Epithelial cell of proximal tubule (primary cell): ENCODE measurements at places on chromosomes 1 and 21. TPM values are rescaled to one million over a fixed set of nuclear protein-coding genes. Genes with fewer than 3 reads are reported as not detected.

DNA sequence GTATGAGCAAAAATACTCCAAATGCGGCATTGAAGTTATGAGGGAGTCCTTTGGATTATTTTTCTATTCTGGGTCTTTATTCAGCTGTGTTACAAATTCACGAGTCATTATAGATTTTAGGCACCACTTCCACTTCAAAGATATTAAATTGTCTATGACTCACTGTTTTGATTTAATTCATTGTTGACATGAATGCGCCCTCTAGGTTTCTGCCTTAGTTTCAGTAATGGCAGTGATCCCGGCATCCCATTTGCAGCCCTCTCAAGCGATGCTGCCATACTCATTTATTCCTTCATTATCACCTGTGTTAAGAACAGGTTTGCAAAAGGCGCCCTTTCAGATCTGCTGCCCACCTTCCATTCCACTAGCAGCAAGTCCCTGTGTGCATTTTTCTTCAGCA lies 14.0 kb downstream of the RSPO1 start:
- DNase-seq = no peak

DNA sequence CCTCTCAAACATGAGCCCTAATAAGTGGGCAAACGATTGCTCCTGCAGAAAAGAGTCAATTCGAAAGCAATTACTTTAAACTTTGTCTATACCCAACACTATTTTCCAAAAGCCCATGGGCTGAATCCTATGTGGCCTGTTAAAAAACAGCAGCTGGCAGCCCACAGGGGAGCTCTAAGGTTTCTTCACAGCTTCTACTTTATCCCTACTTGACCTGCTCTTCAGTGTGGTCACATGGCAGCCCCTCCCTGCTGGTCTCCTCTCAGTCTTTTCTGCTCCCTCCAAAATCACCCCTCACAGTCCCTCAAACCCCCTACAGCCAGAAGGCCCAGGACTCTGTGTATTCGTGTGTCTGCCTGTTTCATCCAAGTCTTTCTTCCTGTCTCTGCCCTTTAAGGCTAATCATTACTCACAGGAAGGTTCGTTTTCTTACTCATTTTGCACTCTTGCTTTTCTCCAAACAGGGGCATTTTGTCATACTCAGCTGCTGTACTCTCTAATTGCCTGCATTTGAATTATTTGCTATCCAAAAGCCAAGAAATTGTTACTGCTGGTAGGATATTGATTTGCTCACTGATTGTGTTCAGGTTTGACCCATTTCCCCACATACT lies 62.4 kb upstream of the FAM3B start:
- DNase-seq = no peak

GRCh38 chr1:55522353-55522903 lies 307.3 kb upstream of the USP24 start:
- no peak for DNase-seq

The KCNK2 gene
- total RNA-seq = not detected in 2 replicates

DNA sequence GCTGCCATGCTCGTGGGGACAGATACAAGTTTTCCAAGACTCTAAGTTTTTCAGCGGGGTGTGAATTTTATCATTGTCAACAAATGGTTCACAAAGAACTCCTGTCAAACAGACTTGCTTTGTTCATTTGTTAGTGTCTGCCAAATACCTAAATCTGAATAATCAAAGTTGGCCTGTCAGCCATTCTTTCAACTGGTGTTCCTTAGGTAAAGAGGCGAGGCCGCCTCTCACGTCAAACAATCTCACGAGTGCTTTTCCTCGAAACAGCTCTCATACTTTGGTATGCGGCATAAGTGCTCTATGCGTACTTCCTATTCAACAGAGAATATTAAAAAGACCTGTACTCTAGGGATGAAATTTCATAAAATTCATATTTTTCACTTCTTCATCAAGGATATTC lies 51.4 kb upstream of the KANK4 start:
- DNase-seq = no peak

DNA sequence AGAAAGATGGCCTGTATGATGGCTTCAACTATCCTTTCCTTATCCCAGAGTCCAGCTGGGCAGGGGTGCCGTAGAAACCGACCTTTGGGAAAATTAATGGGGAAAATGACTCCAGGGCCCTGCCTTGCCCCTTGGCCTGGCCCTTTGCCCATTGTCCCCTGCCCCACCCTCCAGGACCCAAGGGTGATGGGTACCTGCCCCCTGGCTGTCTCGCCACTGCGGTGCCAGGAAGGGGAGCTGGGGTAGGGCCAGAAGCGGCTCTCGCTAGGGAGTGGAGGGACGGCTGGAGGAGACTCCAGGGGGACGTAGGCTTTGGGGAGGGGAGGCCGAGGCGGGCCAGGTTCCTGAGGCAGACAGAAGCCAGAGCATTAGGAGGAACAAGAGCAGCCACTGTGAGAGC lies 29.1 kb upstream of the GOLT1A start:
- DNase-seq = no peak

DNA sequence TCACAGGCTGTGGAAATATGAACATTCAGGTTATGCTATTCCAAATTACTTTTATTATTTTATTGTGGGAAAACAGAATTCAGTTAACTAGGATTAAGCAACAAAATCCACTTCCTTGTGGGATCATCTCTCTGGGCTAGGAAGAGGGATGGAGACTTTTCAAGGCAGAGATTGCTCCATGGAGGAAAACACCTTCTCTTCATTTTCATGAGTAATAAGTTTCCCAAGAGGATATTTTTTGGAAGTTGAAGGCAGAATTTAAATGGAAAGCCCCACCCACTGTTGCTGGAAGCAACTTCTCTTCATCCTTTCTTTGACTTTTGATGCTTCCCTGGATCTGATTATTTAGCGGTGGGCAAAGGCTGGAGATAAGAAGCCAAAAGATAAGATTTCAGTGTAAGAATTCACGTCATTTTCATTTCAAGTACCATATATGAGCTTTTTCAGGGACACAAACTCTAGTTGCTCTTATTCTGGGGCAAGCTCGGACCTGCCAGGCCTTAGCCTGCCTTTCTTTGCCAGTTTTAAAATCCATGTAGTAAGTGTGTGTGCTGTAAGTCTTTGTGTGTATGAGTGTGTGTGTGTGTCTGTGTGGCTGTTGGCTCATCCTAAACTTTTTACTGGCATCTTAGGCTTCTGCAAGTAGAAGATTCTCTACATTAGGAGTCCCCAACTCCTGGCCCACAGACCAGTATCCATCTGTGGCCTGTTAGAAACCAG lies 11.7 kb upstream of the IL24 start:
- no peak for DNase-seq

The GBP2 gene
- total RNA-seq = 2.2 and 2.7 TPM in 2 replicates

GRCh38 chr1:85062425-85063026 lies 14.2 kb upstream of the MCOLN3 start:
- DNase-seq = no peak
